ENCODE measurements at places on chromosomes 7 and 10.

DNA sequence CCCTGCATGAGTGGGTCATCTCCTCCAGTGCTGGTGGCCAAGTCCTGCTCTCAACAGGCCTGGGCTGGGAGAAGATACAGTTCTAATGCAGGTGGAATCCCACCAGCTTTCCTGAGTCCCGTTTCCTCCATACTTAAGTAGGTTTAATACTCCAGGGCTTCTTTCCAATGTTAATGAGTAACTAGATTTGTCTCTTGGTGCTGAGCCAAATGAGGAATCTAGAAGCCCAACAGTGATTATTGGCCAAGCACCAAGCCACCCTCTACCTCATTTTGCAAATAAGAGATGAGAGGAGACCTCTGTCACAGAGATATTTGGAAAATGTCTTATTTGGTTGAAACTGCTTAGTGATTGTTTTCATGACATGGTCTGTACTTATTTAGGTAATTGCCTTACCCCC is 37.1 kb downstream of the STARD3NL start:
- DNase-seq = no peak

GRCh38 chr10:52143338-52143737 is 170.7 kb upstream of the DKK1 start:
- no peak for DNase-seq

- DNase-seq = no peak
Measured at GRCh38 chr7:18200855-18201254, 173.2 kb upstream of the PRPS1L1 start.

DNA sequence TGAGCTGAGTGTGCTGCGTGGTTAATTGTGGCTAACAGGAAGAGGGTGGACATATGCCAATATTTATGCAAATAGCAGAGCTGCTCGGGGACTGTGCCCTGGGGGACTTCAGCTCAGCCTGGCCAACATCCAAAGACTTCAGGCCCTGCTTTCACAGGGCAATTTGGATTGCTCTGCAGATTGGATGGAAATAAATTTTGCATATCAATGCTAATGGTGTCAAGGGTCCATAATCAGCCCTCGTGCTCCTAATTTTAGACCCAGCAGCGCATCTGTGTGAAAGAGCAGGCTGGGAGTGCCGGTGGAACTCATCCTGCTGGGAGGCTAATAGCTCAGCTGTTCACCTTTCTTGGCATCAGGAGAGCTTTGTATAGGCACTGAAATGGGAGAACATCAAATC is 270.1 kb downstream of the TCERG1L start:
- DNase-seq = peak; percentile 81

- DNase-seq = no peak
Measured at GRCh38 chr7:36775061-36775620, 50.8 kb upstream of the AOAH start.

DNA sequence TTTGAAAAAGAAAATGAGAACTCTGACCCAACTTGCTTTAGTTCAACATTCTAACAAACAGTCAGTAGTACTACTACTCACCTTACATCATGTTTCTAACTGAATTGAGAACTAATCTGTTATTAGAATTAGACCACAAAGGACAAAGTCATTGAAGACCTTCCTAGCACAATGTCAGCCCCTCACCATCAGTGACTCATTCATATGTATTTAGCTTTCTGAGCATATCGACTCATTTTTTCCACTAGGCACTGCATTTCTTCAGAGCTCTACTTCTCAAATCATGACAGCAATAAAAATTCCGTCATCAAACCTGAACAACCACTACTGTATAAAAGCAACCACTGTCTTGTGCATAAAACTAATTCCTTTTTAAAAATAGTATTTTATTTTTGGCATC is 4.4 kb upstream of the LRRN3 start:
- no peak for DNase-seq

- DNase-seq = no peak
Measured at GRCh38 chr10:108901781-108902618, 1021.3 kb downstream of the XPNPEP1 start.

- DNase-seq = no peak
Measured at GRCh38 chr7:101288439-101288838, 33.2 kb downstream of the IFT22 start.

- no peak for DNase-seq
Measured at GRCh38 chr10:34231441-34232180, 583.5 kb downstream of the PARD3 start.

DNA sequence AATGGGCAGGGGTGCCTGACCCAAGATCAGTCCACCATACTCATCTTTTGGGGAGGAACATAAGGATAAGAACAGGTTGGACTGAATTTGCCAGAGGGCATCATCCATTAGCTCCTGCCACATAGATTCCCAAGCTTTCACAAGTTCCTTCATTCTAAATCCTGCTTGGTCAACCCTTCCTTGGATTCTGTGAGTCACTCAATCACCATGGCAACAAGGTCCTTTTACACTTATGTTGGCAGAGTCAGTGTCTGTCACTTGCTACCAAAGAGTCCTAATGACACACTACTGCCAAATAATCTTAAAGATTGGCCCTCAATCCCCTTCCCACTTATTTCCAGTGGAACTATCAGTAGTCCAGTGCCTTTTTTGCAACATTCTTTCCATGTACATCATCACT is 5.0 kb upstream of the LGI1 start:
- peak; percentile 9 for DNase-seq

- DNase-seq = no peak
Measured at GRCh38 chr10:85900487-85900886, 466.1 kb downstream of the GRID1 start.

DNA sequence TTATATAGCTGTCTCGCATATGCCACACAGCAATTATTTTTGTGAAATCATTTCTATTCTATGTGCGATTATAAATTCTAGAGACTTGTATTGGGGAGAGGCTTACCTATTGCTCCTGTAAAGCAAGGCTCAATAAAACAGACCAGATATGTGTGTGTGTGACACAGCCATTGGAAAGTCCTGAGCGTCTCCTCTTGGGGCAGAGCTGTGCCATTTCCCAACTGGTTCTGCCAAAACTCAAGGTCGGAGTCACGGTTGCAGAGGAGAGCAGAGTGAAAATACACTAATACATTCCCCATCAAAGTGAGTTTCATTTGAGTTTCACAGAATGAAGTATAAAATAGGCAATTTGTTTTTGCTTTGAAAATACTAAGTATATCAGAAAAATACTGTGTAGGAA is 567.4 kb upstream of the FZD8 start:
- DNase-seq = no peak

DNA sequence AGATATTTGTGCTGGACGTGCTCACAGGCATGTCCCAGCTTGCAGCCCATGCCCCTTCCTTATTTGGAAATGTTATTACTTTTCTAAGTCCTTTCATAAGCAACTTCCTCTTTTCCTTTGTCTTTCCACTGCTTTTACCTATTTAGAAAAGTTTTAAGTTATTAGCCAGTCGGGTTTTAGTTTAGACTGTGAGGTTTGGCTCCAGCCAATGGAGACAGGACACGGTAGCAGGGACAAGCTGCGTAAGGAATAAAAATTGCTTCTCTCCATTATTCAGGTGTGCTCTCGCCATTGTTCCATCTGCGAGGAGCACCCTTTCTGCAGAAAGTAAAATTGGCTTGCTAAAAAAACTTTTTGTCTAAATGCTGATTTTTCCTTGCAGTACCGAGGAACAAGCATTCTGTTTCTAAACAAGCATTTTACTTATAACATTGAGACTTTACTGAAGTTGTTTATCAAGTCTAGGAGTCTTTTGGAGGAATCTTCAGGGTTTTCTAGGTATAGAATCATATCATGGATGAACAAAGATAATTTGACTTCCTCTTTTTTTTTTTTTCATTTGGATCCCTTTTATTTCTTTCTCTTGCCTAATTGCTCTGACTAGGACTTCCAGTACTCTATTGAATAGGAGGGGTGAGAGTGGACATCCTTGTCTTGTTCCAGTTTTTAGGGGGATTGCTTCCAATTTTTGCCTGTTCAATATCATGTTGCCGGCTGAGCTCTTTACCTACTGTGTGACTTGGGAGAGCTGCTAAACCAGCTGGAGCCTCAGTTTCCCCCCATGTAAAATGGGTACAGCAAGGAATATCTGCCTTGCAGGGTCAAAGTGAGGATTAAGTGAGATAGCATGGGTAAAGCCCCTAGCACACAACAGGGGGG is 63.8 kb downstream of the ALOX5 start:
- no peak for DNase-seq

DNA sequence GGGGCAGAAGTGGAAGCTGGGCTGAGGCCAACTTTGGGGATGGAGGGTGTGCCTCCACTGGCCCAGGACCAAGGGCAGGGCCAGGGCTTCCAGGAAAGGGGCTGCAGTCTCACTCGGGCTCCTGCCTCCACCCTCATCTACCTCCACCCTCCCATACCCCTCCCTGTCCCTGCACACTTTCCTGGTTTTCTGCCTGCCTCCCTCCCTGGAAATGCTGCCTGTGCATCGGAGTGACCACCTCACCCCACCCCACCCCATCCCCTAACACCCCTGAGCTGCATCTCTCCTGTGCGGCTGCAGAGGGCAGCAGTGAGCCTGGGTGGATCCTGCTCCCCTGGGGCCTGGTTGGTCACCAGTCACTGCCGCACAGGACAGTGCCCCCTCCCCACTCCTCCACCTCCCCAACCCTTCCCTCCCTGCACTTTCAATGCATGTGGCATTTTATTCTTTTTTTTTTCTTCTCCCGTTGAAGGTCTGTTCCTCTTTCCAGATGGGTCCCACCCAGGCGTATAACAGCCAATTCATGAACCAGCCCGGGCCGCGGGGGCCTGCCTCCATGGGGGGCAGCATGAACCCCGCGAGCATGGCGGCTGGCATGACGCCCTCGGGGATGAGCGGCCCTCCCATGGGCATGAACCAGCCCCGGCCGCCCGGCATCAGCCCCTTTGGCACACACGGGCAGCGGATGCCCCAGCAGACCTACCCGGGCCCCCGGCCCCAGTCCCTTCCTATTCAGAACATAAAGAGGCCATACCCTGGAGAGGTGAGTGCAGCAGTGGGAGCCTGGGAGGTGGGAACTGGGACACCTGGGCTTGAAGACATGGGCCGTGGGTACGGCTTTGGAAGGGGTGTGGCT is 54.1 kb upstream of the PPIF start:
- no peak for DNase-seq

GRCh38 chr10:59325116-59325515 is 37.2 kb downstream of the FAM13C start:
- no peak for DNase-seq

- DNase-seq = no peak
Measured at GRCh38 chr10:131088619-131089018, 222.9 kb downstream of the TCERG1L start.

GRCh38 chr7:81457852-81458522 is 311.9 kb downstream of the HGF start:
- peak; percentile 18 for DNase-seq

DNA sequence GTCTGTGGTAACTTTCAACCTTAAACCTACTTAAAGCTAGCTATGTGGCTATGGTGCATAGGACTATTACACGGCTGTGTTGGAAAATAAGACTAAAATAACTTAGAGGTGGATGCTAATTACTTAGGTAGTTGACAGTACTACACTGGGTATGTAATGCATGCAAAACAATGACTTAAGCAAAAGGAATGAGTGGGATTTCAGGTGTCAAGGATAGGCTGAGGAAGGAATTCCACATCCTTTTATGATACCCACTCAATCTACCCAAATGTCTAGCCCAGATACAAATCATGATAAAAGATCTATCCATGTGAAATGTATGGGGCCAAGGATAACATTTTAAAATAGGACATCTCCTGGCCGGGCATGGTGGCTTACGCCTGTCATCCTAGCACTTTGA is 13.9 kb downstream of the CDNF start:
- no peak for DNase-seq

DNA sequence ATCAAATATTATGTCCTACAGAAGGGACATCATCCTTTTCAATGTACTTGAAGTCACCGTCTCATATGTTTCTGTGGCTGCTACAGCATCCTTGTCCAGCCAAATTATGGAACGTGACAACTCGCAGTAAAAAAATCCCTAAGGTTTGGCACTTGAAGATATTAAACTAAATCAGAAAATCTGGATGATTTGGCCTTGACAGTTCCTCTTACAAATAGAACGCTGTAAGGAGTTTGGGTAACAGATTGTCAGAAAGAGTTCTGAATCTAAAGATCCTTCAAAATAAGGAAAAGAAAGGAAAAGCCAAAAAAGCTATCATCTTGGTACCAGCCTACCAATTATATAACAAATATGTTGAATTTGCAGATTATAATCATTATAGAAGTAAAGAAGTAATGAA is 21.0 kb downstream of the XRCC2 start:
- no peak for DNase-seq

GRCh38 chr10:49053053-49053997 is 62.0 kb downstream of the VSTM4 start:
- DNase-seq = no peak

GRCh38 chr10:42973870-42974692 is 102.8 kb upstream of the RET start:
- DNase-seq = no peak

- DNase-seq = no peak
Measured at GRCh38 chr10:24462889-24463552, 254.1 kb downstream of the KIAA1217 start.

GRCh38 chr10:73799899-73800559 is 11.4 kb downstream of the NDST2 start:
- DNase-seq = no peak

DNA sequence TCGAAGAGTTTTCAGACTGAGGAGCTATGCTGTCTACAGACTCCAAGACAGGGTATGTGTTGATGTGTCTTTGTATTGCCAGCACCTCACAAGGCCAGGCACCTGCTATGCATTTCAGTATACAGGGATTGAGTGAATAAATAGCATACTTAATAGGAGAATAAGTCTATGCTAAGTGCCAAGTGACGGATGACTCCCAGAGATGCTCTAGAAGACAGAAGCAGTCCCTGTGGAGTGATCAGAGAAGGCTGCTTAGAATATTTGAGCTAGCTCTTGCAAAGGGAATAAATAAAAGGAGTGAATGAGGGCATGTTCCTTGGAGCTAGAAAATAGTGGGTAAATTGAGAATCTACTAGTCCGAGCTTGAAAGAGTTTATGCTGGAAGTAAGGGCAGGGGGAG is 346.4 kb downstream of the GATA3 start:
- no peak for DNase-seq

- no peak for DNase-seq
Measured at GRCh38 chr10:129136951-129137350, 330.1 kb upstream of the MGMT start.

- DNase-seq = no peak
Measured at GRCh38 chr10:62112300-62112699, 156.3 kb downstream of the RTKN2 start.

DNA sequence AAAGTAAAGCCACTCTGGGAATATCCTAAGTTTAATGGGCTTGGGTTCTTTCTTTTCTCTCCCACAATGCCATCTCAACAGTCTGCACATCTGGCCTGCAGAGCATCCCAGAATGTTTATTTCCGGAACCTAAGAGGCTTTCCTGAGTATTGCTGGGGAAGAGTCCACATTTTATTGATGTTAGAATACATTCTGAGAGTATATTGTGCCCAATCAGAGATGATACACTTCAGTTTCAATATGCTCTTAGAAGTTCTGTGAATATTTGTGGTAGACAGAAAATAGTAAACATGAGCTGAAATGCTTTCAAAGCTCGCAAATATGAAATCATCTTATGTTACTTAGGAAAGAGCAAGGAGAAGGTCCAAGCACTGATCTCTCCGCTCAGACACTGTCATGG is 200.6 kb downstream of the TWIST1 start:
- no peak for DNase-seq
